ENCODE measurements at places on chromosomes 11 and 22. TPM values are rescaled to one million over a fixed set of nuclear protein-coding genes. Genes with fewer than 3 reads are reported as not detected.

Gene GLB1L2
- total RNA-seq = 2.0 TPM

Gene KCTD14
- 5.3 TPM for total RNA-seq

Gene NPTXR
- total RNA-seq = 2.5 TPM

Gene ZNF70
- 4.6 TPM for total RNA-seq

Gene MAPK1
- total RNA-seq = 61.4 TPM

Gene CEP164
- 26.0 TPM for total RNA-seq

Gene CEND1
- total RNA-seq = 0.94 TPM

Gene OR5P2
- total RNA-seq = not detected

- no peaks in the 10 kb centered on the region for H3K36me3 ChIP-seq
- no peak for DNase-seq
- no peak overlapping the region for H3K4me3 ChIP-seq
- no peaks in the 10 kb centered on the region for H3K27me3 ChIP-seq
- H3K27ac ChIP-seq = no peak overlapping the region
Observed at GRCh38 chr22:43092085-43092484, 2.9 kb upstream of the TTLL1 start.

DNA sequence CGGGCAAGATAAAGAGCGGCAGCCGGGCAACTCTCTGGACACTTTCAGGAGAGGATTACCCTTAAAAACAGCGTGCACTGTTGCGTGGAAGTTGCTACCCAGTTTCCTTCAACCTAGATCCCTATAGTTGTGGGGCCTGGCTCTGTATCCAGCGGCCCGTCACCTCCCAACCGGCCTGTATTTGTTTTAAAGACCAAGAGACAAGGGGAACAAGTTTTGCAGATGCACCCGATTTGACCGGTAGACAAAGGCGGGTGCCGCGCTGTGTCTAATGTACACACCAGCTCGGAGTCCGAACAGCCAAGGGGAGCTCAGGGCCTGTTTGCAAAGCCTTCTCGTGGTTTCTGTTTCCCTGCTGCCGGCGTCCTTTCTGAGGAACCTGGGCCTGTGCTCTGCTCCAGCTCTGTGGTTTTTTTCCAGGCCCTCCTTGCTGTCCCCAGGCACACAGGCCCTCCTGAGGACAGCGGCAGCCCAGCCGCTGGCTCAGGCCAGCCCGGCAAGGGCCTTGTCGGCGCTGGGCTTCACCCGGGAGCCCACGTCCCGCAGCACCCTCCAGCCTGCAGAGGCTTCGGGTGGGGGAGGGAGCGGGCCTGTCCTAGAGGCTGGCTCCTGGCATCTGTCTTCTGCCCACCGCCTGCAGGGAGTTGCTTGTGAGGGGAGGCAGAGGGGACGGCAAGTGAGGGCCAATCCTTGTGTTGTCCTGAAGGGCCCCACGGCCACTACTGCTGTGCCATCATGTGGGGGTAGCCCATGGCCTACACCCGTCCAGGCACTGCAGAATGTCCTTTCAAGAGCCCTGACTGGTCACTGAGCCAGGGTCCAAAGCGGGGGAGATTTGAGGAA is 1.4 kb downstream of the TBX1 start:
- DNase-seq = peak; percentile 61
- H3K4me1 ChIP-seq = peaks cover 21% of the 10 kb centered on the region
- no peaks in the 10 kb centered on the region for H3K36me3 ChIP-seq
- H3K4me3 ChIP-seq = no peak overlapping the region
- no peak overlapping the region for H3K27ac ChIP-seq

DNA sequence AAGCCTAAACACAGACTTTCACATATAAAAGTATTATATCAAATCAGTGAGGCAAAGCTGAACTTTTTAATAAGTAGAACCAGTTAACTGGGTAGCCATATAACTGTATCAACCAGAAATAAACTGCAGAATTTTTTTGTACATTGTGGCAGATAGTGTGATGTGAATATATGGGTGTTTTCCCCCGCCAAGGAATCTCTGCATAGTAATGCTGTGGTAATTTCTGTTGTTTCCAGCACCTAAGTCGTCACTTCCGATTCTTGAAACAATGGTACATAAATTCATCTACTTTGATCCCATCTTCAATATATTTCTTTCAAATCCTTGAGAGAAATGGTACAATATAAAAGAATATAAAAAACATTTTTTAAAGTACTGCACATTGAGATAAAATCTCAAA is 39.6 kb downstream of the NARS2 start:
- no peak for DNase-seq
- no peak overlapping the region for H3K27ac ChIP-seq
- no peaks in the 10 kb centered on the region for H3K36me3 ChIP-seq

- no peak for DNase-seq
- no peak overlapping the region for H3K4me3 ChIP-seq
- no peaks in the 10 kb centered on the region for H3K27me3 ChIP-seq
- H3K4me1 ChIP-seq = no peaks in the 10 kb centered on the region
- no peaks in the 10 kb centered on the region for H3K36me3 ChIP-seq
Observed at GRCh38 chr11:128193615-128194014, 393.7 kb downstream of the ETS1 start.

- DNase-seq = no peak
- no peak overlapping the region for H3K27ac ChIP-seq
- H3K27me3 ChIP-seq = no peaks in the 10 kb centered on the region
- no peaks in the 10 kb centered on the region for H3K4me1 ChIP-seq
Observed at GRCh38 chr11:68935516-68936357, 32.0 kb downstream of the IGHMBP2 start.

DNA sequence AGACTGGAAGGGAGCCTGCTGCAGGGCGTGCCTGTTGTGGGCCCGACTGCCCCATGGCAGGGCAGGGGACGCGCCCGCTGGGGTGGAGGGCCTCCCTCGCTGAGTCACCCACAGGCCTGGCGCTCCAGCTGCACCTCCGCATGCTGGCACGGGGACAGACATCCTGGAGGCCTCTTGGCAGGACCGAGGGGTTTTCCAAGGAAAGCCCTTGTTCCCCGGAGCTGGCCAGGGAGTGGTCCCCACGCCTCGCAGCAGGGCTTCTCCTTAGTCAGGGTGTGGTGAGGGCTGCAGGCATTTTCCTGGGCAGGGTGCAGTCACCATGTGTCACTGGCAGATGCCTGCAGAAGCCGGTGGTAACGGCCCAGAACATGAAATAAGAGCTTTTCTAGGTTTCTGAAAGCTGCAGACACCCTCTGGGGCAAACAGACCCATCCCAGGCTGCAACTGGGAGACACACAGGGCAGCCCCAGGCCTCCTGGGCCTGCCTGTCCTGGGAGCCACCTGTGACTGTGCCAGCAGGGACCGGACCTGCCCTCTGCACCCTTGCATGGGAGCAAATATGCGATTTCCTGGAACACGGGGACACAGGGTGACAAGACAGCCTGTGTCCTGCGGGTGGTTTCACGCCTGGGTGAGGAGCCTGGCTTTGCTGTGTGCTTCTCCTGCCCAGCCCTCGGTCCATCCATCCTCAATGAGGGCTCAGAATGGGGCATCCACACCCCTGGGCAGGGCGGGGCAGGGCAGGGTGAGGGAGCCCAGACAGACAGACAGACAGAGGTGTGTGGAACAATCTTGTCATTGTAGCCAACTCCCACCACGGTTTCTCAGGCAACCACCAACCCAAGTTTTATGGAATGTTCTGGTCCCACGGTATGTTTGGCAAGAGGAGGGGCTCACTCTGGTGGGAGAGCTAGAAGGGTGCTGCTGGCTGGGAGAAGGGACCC is 43.2 kb upstream of the FADD start:
- no peak for DNase-seq
- no peaks in the 10 kb centered on the region for H3K27me3 ChIP-seq
- H3K36me3 ChIP-seq = no peaks in the 10 kb centered on the region
- H3K4me3 ChIP-seq = no peak overlapping the region
- no peak overlapping the region for H3K27ac ChIP-seq
- peaks cover 6% of the 10 kb centered on the region for H3K4me1 ChIP-seq

- H3K27ac ChIP-seq = no peak overlapping the region
- no peaks in the 10 kb centered on the region for H3K4me1 ChIP-seq
- DNase-seq = no peak
- H3K36me3 ChIP-seq = no peaks in the 10 kb centered on the region
Observed at GRCh38 chr11:105148241-105148640, 8.7 kb upstream of the CARD18 start.

GRCh38 chr11:47270331-47271271 is 668 bp downstream of the MADD start:
- peak overlapping the region; percentile 97 for H3K4me3 ChIP-seq
- DNase-seq = no peak
- H3K27ac ChIP-seq = no peak overlapping the region
- H3K27me3 ChIP-seq = no peaks in the 10 kb centered on the region

GRCh38 chr11:71252770-71253730 is 673 bp upstream of the SHANK2 start:
- no peak overlapping the region for H3K27ac ChIP-seq
- H3K4me3 ChIP-seq = peak overlapping the region; percentile 63
- H3K4me1 ChIP-seq = peaks cover 12% of the 10 kb centered on the region
- DNase-seq = peak; percentile 67

- H3K36me3 ChIP-seq = no peaks in the 10 kb centered on the region
- peaks cover 13% of the 10 kb centered on the region for H3K27me3 ChIP-seq
- DNase-seq = no peak
- peaks cover 24% of the 10 kb centered on the region for H3K4me1 ChIP-seq
- H3K4me3 ChIP-seq = no peak overlapping the region
Observed at GRCh38 chr11:2853997-2854560, 31.5 kb downstream of the CDKN1C start.

- no peak overlapping the region for H3K27ac ChIP-seq
- no peak for DNase-seq
- no peaks in the 10 kb centered on the region for H3K36me3 ChIP-seq
Observed at GRCh38 chr22:37442135-37442534, 14.9 kb upstream of the ELFN2 start.

GRCh38 chr11:131658952-131659351 is 288.5 kb downstream of the NTM start:
- H3K36me3 ChIP-seq = no peaks in the 10 kb centered on the region
- no peak overlapping the region for H3K4me3 ChIP-seq
- no peak overlapping the region for H3K27ac ChIP-seq

DNA sequence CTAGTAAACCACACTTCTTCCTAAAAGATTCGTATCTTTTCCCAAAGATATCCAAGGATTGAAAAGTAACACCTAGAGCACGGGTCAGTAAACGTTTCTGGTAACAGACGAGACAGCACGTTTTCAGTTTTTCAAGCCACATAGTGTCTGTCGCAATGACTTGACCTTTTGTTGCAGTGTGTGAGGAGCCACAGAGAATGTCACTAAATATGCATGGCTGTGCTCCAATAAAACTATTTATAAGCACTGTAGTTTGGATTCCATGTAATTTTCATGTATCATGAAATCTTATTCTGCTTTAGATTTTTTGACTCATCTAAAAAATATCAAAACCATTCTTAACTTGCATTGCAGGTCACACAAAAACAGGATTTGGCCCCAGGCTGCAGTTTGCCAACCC is 18.3 kb upstream of the MICAL3 start:
- no peaks in the 10 kb centered on the region for H3K36me3 ChIP-seq
- no peak for DNase-seq
- no peaks in the 10 kb centered on the region for H3K27me3 ChIP-seq
- H3K27ac ChIP-seq = no peak overlapping the region
- no peak overlapping the region for H3K4me3 ChIP-seq

DNA sequence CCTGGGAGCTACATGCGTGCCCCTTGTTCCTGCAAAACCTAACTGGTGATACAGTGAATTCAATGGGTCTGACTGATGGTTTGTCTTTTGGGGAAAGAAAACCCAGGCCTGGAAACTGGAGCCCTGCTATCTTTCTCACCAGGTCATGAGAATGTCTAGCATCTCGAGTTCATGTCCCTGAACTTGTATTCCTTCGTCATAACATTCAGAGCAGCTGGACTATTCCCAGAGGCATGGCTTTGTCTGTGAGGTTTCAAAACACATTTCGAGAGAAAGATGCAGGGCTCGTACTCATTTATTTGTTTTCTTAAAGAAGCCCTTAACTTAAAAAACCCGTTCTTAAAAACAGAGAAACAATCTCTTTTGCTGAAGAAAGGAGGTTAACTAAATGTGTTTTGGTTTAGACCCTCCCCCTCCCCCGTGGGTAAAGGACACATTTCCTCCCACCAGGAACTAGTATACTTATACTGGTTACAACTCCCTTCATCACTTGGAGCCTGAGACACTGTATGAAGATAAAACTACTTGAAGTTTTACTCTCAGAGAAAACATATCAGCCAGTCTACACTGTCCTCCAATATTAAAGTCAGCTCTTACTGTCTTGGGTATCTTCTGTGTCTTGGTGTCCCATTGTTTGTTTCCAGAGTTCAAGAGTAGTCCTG is 43.2 kb downstream of the ME3 start:
- no peak for DNase-seq
- peaks cover 4% of the 10 kb centered on the region for H3K4me1 ChIP-seq
- H3K4me3 ChIP-seq = no peak overlapping the region
- H3K36me3 ChIP-seq = no peaks in the 10 kb centered on the region
- H3K27ac ChIP-seq = no peak overlapping the region

- H3K27ac ChIP-seq = no peak overlapping the region
- H3K36me3 ChIP-seq = no peaks in the 10 kb centered on the region
- DNase-seq = no peak
- H3K27me3 ChIP-seq = no peaks in the 10 kb centered on the region
- H3K4me3 ChIP-seq = no peak overlapping the region
- H3K4me1 ChIP-seq = peaks cover 15% of the 10 kb centered on the region
Observed at GRCh38 chr22:43212434-43212952, 25.6 kb upstream of the TTLL12 start.

GRCh38 chr22:32802237-32802765 is 796 bp downstream of the TIMP3 start:
- H3K27ac ChIP-seq = no peak overlapping the region
- peaks cover 37% of the 10 kb centered on the region for H3K27me3 ChIP-seq
- no peak for DNase-seq
- H3K36me3 ChIP-seq = no peaks in the 10 kb centered on the region

- no peaks in the 10 kb centered on the region for H3K36me3 ChIP-seq
- no peak for DNase-seq
- peaks cover 6% of the 10 kb centered on the region for H3K4me1 ChIP-seq
- no peaks in the 10 kb centered on the region for H3K27me3 ChIP-seq
- H3K4me3 ChIP-seq = no peak overlapping the region
Observed at GRCh38 chr22:46551996-46552395, 14.6 kb upstream of the CELSR1 start.

DNA sequence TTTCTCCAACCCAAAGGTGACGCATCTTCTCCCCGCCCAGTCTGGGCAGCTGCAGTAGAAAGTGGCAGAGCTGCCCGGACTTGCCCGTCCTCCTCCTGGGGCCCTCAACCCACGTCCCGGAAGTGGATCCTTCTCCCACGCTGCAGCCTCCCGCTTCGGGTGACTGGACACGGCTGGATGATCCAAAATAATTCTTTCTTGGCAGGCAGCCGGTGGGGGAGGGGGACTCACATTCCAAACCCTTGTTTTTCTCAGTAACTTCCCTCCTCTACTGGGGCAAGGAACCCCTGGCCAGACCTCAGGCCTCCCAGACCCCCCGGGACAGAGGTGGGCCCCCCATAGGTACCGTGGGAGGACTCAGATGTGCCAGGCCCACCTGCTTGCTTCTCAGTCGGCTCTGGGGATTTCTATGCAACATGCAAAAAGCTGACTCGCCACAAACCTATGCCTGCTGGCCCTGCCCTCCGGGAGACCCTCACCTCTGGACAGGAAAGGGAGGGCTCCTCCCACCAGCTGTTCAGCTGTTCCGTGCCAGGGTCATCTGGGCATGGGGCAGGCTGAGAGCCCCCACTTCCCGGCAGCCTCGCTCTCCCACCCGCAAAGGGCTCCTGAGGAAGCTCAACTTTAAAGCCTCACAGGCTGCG is 1.4 kb downstream of the PLXNB2 start:
- H3K27me3 ChIP-seq = peaks cover under 1% of the 10 kb centered on the region
- H3K4me3 ChIP-seq = peak overlapping the region; percentile 100

Data from neural progenitor cell (in vitro differentiated cells).